Activated CD4-positive, CD25-positive, alpha-beta regulatory T cell (primary cell): ENCODE measurements at places on chromosomes 1 and 21.

- DNase-seq: no peak
Measured at GRCh38 chr1:44546403-44547053, 127.8 kb downstream of the TMEM53 start.

DNA sequence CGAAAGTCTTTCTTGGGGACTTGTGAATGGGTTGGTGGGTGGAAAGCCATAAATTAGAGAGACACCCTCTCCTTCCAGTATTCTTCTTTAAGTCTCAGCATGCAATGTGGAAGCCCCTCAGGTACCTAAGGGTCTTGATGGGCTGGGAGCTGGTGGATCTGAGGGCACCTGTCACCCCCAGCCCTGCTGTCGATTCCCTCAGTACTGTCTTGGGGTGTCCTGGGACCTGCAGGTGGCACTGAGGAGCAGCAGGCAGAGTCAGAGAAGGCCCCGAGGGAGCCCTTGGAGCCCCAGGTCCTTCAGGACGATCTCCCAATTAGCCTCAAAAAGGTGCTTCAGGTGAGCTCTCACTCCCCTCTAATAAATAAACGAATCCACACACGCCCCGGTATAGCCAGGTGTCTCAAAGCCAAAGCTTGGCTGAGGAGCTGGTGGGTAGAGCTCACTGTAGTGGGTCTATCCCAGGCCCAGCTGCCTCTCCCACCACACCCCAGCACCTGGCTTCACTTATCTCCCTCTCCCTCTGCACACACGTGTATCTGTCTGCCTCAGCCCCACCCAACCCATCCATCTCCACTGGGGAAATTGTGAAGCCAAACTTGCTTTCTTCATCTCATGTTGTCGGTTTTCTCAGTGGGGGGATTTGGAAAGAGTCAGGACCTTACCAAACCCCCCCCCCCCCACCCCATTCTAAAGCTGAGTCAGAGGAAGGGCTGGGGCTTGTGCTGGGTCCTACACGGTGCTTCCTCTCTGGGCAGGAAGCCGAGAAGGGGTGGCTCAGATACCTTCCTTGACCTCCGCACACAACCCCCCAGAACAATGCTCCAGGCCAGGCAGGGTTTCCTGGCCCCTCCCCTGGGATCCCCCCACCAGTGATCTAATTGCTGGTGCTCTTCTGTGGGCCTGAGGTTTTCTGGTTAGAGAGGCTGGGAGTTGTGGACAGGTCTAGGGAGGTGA is 1.6 kb downstream of the ADAM15 start:
- DNase-seq: no peak

GRCh38 chr1:118984722-118985639 is 3.2 kb downstream of the TBX15 start:
- DNase-seq: no peak

DNA sequence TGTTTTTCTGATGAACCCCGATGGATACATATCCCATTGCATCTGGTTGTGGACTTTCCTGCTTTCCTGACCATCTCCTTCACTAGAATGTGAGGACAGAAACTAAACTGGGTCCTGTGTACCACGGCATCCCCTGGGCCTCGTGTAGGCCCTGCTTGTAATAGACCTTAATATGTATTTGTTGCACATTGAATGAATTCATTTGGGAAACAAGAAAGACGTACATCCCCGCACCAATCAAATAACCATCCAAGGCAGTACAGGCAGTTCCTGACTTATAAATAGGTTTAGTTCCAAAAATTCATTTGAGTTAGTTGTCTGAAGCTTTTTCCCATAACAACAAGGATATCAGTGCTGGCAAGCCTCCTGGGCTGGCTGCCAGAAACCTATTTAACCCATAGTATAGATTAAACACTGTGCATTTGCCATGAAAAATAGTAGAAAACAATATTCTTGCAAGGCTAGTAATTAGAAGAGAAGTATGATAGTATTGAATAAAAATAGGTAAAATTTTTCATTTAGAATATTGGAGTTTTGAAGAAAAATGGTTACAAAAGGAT is 81.8 kb upstream of the CD34 start:
- no peak for DNase-seq

- no peak for DNase-seq
Measured at GRCh38 chr1:186837806-186838205, 9.1 kb downstream of the PLA2G4A start.

- DNase-seq: no peak
Measured at GRCh38 chr1:113124366-113124765, 51.4 kb downstream of the LRIG2 start.

DNA sequence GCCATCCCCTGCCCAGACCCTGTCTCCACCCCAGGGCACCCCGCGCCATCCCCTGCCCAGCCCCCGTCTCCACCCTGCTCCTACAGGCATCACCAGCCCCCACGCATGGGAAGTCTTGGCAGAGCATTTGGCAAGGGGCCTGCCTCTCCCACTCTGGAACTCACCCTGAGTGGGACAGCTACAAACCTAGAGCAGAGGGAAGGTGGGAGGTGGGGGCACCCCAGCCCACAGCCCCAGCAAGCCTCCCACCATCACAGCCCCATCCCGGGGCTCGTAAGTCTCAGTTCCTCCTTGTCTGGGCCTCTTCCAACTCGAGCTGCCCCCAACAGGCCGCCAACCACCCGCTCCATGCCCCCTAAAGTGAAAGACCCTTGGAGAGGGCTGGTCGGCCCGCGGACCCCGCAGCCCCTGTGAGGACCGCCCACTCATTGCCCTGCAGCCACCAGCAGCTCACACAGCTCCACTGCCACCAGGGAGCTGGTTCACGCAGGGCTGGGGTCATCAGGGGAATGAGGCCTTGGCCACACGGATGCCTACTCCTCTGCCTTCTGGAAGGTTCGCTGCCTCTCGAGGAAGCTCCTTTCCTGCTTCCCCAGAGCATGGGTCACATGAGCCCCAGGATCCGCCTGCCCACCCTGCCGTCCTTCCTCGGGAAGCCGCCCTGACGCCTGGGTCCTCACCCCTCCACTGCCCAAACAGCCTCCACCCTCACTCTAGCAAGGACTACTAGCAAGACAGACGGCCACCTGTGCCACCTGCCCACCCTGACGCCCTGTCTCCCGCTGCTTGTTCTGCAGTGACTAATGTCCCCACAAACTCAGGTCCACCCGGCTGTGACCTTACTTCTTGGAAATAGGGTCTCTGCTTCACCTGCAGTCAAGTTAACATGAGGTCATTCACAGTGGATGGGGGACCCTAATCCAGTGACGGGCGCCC is 14.4 kb downstream of the MEGF6 start:
- no peak for DNase-seq
